GOT3 (cell line): ENCODE measurements at places on chromosomes 6 and 20.

DNA sequence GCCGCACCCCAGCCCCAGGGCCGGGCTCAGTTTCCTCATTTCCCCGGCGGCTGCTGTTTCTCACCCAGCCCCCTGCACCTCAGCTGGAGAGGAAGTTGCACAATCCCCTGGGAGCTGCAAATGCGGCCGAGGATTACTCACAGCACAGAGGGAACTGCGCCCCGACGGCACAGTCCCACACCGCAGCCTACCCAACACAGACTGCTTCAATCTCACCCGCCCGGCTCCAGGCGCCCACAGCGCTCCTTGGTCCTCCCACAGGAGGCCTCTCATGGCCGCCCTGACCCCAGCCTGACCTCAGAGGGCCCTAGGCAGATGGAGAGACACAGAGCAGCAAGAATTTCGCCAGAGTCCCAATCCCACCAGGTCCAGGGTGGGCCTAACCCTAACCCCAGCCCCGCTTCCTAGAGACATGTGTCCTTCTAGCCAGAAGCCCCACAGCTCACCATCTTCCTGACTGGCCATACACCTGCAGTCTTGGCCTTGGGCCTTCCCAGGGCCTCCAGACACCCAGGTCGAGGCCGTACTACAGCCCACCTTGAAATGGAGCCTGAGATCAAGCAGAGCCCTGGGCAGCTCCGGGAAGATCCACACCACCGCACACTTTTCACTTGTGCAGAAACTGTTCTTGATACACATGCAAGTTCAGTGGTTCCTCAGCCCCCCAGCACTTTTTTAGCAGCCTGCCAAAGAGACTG, 11.7 kb downstream of the TFEB start:
- no peak for DNase-seq

- DNase-seq: no peak
Measured at GRCh38 chr20:50431066-50431450, 79.1 kb upstream of the PTPN1 start.

- DNase-seq: no peak
Measured at GRCh38 chr6:101090281-101090680, 209.2 kb upstream of the ASCC3 start.

- DNase-seq: no peak
Measured at GRCh38 chr6:29925727-29926412, 16.5 kb upstream of the HLA-A start.

DNA sequence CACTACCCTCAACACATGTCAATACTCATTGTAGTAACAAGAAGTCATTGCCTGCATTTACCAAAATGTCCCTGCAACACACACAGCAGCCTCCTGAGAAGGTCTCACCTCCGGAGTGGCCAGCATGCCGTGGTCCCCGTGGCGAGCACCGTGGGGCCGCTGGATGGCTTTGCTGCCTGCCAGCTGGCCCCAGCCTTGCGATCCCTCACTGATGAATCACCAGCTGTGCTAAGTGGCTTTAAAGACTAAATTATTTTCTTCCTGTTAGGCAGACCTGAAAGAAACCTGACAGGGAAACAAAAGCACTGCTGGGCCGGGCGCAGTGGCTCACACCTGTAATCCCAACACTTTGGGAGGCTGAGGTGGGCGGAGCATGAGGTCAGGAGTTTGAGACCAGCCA, 306.7 kb downstream of the CDH4 start:
- DNase-seq: no peak

DNA sequence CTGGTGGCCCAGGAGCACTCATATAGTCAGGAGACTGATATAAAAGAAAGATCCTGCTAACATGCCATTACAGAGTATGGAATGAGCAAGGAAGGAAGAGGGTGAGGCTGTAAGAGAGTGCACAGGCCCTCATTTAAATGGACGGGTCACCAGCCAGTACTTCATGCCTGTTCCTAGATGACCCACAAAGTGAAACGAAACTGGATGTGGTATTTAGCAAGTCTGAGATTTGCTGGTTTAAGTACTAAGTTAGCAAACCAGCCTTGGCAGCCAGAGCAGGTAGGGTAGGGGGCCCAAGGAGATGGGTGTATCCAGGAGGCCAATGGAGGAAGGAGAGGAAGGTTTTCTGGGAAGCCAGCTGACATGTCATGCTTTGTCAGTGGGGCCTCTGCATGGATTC, 15.9 kb downstream of the NT5E start:
- DNase-seq: no peak

- DNase-seq: no peak
Measured at GRCh38 chr6:144585217-144585814, 300.2 kb downstream of the UTRN start.

- no peak for DNase-seq
Measured at GRCh38 chr6:27157459-27158315, 89.8 kb upstream of the PRSS16 start.

DNA sequence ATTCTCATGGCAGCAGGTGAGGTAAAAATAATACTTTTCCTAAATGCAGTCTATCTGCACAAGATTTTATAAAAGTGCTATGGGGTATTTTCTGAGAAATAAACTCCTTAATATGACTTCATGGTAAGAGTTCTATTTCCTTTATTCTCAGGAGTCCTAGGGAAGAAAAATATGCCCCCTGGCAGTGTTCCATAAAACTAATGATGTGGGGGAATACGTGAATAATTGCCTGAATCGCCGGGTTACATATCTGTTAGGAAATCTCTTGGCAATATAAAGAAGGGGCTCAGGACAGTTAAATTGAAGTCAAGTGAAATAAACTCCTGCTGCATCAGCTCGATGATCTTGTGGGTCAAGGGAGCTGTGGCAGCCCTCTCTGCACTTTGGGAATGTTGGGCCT, 229.7 kb downstream of the MAFB start:
- no peak for DNase-seq

DNA sequence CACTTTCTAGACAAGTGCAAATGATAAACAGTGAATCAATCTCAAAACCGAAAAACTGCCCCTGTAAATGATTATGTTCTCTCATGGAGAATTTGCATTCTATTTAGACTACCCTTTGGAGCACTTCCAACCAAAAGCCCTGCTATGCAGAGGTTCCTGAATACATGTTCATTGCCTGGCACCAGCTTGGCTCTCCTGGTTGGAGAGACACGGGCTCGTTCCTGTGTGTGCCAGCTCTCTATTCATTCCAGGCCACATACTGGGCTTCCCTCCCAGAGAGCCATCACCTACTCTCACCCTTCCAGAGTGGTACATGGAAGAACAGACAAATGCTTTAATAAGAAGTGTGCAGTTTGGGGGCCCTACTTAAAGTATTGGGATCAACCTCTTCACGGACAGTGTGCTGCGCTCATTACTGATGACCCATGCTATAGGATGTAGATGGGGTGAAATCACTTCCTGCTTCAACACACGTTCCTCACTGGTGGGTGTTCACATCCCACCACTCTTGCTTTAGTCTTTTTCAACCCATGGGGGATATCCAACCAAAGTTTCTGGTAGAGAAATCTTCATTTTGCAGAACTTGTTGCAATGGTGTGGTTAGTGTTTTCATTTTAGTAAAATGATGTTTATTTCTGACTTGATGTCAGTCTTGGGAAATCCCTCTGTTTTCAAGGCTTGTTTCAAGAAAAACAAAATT, 38.5 kb upstream of the NAA20 start:
- no peak for DNase-seq

DNA sequence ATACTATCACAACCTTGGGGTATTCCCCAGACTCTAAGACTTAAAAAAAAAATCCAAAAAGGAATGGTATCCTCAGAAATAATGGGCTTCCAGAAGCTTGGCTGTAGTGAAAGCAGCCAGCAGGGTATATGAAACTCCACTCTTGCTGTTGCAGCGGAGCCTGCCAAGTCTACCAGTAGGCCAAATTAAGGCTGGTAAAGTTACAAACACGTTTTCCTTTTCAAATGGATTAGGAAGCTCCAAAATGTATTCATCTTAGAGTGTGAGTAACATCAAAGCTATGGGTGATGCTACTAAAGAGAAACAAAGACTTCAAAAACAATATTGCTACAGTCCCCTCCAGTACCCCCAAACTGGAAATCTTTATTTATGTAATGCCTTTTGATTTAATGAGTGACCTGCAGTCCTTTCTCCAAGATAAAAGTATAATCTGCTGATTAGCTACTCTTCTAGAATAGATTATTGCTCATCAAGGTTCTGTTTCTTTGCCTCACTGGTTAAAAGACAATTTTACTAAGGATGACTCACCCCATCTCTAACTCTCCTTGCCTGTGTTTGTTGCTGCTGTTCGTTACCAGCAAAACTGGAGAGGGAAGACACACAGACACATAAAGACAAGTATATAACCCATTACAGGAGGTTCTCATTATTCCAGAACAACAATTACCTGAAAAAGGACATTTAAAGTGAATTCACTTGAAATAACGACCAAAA, 84.9 kb downstream of the BTBD9 start:
- DNase-seq: no peak

DNA sequence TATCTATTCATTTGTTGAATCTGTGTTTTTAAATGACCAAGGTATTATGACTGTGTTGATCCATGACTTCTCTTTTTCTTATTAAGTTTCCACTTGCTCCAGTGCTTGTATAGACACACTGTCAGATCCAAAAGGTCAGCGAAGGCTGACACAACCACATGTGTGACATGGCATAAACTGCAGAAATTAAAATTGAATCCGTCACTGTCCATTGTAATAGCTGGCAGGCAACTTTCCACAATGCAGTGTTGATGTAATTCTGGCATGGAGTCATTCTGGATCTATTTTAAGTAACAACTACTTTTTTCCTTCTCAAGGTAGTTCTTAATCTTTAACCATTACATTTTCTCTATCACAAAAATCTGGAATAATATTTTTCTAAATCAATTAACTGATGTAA, 145.3 kb downstream of the AIG1 start:
- no peak for DNase-seq

GRCh38 chr20:17556837-17557674, 12.8 kb upstream of the DSTN start:
- DNase-seq: no peak

DNA sequence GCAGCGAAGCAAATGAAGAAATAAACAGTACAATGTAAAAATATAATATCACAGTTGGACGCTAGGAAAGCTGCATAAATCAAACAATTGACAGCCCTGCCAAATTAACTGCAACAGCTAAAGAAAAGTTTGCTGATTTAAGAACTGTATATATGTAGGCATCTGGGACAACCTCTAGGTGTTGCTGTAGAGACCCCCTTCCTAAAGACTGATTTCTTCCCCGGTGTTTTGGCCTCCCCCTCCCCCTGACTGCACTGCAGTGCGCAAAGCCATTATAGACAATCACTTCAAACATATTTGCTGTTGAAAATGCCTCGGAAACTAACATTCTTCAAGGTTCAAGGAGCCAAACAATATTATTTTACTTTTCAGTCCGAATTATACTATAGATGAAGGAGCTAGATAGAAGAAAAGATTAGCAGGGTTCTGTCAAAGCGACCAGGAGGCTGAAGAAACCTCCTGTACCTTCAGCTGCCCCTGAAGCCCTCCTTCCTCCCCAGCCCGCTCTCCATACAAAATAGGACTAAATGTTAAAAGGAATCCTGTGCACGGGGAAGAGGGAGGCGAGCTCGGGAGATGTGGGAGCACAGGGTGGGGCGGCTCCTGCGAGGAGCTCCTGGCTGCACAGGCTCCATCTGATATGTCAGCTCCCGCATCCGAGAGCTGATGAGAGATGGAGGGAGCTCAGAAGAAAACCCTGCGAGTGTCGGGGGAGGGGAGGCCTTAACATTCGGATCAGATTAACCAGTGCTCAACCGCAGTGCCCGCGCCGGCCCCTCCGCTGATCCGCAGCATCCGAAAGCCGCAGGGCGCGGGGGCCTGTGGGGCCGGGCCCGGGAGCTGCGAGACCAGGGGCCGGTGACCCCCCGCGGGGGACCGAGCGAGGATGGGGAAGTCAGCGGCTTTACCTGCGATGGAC, 822 bp downstream of the ELOVL4 start:
- DNase-seq: no peak

- no peak for DNase-seq
Measured at GRCh38 chr6:111941686-111942330, 68.6 kb upstream of the FYN start.

GRCh38 chr6:135576055-135576454, 78.5 kb upstream of the AHI1 start:
- DNase-seq: no peak

GRCh38 chr20:48766961-48767960, 60.5 kb downstream of the PREX1 start:
- no peak for DNase-seq

DNA sequence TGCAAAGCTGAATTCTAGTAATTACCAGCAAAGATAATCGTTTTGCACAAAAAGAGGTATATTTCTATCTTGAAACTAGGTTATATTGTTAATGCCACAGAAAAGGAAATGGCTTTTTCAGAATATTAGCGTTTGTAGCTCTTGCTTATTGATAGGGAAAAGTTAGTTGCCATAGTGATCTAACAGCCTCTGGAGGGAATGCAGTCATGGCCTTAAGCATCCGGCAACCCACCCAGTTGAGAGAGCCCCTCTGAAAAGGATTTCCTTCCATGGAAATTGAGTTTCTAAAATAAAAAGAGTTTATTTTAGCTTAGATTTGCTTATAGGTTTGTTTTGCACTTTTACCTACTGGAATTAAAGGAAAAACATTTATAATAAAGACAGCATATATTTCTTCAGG, 224.5 kb downstream of the BCKDHB start:
- no peak for DNase-seq

GRCh38 chr6:113920663-113921267, 50.2 kb downstream of the HDAC2 start:
- DNase-seq: no peak

- DNase-seq: no peak
Measured at GRCh38 chr6:131451321-131452144, 121.5 kb upstream of the ARG1 start.

DNA sequence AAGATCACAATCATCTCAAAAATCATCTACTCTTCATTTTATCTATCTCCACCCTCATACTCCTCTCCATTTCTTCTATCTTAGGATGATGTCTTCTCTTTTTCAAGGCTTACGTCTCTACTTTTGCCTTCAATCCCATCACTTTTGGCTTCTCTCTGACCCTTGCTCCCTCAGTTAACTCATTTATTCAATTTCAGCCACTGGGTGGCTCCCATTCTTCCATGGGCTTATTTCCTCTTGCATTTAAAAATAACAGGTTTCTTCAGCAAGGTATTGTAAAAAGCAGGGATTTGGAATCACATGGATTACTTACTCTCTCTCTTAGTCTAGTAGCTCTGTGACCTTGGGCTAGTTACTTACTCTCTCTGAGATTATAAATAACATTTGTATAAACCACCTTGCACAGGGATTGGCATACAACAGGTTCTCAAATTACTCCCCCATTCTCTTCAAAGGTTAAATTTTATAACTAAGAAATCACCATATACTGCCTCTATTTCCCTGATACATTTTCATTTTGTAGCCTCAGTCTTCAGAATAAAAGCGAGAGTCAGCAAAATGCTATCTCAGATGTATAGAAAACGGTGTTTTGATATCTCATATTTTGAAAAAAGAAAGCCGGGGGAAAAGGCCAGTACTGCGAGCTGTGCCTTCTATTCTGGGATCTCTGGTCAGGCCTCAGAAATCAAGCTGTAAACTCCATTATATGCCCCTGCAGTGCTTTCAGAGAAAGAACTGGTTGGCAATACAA, 5.5 kb downstream of the ZSCAN12 start:
- DNase-seq: no peak

GRCh38 chr6:132693478-132693877, 20.4 kb downstream of the VNN1 start:
- DNase-seq: no peak

- no peak for DNase-seq
Measured at GRCh38 chr6:90892271-90892670, 305.4 kb upstream of the MAP3K7 start.

GRCh38 chr6:122246906-122247658, 152.4 kb upstream of the HSF2 start:
- DNase-seq: no peak

GRCh38 chr6:4587171-4587570, 189.0 kb upstream of the CDYL start:
- no peak for DNase-seq

GRCh38 chr6:35183935-35184334, 29.8 kb upstream of the SCUBE3 start:
- DNase-seq: no peak
